ENCODE measurements at places on chromosomes 7 and 10.

DNA sequence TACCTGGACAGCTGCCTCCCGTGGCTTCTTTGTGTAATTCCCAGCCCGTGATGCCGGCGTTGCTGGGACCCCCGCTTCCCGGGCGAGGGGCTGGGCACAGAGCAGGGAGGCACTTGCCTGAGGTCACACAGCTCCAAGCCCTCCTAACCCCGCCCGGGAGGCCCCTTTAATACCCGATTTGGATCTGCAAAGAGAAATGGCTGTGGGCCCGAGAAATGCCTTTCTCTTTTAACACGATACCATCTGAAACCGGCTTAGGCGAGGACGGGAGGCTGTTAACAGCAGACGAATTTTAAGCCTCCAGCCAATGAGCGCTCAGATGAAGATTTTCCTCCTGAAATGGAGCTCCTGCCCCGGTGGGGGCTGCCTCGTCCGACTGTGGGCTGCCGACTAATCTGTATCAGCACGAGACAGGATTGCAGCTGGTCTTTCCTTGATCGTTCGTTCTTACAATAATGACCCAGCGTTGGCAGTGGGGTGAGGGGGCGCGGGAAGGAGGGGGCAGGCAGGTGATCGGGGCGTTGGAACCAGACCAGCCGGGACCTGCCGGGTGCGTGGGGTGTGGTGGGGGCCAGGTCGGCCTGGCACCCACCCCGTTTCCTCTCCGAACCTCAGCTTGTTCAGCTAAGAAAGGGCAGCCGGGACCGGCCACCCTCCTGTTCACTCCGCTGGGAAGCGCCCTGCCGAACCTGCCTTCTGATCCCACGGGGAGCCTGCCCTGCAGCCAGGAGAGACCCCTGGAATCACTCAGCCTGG, 36.2 kb upstream of the FOXL3 start:
- DNase-seq = no peak

- DNase-seq = no peak
These were observed 669.4 kb downstream of the NRG3 start for GRCh38 chr10:82544377-82544776.

- DNase-seq = no peak
These were observed 188.2 kb downstream of the SEMA3D start for GRCh38 chr7:84998665-84999064.

- DNase-seq = no peak
These were observed 151.0 kb upstream of the FRMD4A start for GRCh38 chr10:14481752-14482151.

DNA sequence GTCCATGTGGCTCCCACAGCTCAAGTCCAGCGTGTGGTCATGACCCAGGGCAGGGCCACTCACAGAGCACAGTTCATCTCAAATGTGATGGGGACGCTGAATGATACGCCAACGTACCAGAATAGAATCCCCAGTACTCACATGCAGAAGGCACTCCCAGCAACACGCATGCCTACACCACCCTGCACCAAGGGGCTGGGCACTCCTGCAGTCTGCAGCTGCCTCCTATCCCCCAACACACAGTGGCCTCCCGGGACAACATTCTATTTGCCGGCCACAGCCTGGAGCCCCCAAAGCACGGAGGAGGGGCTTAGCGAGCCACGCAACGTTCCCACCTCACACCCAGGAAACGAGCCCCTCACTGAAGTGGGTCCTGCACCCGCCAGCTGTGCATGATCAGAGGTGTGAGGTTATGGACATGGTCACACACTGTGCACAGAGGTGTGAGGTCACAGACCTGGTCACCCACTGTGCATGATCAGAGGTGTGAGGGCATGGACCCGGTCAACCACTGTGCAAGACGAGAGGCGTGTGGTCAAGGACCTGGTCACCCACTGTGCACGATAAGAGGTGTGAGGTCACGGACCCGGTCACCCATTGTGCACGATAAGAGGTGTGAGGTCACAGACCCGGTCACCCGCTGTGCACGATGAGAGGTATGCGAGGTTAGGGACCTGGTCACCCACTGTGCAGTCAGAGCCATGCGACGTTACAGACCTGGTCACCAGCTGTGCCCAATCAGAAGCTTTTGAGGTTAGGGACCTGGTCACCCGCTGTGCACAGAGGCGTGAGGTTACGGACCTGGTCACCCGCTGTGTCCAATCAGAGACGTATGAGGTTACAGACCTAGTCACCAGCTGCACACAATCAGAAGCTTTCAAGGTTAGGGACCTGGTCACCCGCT, 182.8 kb downstream of the DIP2C start:
- no peak for DNase-seq

Measured in stimulated activated CD4-positive, alpha-beta T cell treated with anti-CD3 and anti-CD28 coated beads, Interleukin-15, amount 100 ng/mL, for 1 hour (primary cell).